DMS79 (cell line): ENCODE measurements at places on chromosomes 1 and 21.

GRCh38 chr1:228979325-228979699 is 244.0 kb downstream of the RHOU start:
- DNase-seq, result no peak

GRCh38 chr1:225995919-225996864 is 3.0 kb downstream of the SDE2 start:
- DNase-seq, result no peak

DNA sequence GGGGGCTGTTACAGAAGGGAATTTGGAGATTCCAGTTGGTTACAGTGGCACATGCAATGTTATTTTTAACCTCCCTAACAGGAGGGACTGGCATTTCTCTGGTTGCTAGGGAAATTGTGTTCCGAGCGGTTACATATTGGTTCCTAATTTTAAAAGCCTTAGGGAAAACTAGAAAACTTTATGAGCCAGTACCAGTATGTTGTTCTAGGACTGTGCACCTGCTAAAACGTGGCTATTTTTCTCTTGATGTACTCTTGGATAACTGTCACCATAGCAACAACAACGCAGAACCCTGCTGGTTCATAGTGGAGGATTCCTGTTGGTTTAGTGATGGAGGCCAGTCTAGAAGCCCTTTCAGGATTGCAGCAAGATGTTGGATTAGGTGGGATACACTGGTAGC is 68.9 kb upstream of the PGBD5 start:
- DNase-seq, result peak; percentile 43

GRCh38 chr1:225461533-225462428 is 33.9 kb upstream of the LBR start:
- peak; percentile 29 for DNase-seq

- no peak for DNase-seq
Measured at GRCh38 chr1:216739793-216740192, 16.6 kb upstream of the ESRRG start.
